A549 treated with DMSO at 1 μM for 4 hours (cell line): ENCODE measurements at places on chromosomes 2 and 18. TPM values are rescaled to one million over a fixed set of nuclear protein-coding genes. Genes with fewer than 3 reads are reported as not detected.

LAMA1 gene
- 0.06 to 0.31 TPM (median 0.11 TPM) in 5 replicates for total RNA-seq

SH3RF3 gene
- 0.25 to 0.50 TPM (median 0.45 TPM) in 5 replicates for total RNA-seq

CLEC4F gene
- not detected in 5 replicates for total RNA-seq

SIGLEC15 gene
- total RNA-seq = 0.05 to 0.44 TPM (median 0.08 TPM) in 4 of 5 replicates, not detected in the other

HJURP gene
- 86.1 to 88.2 TPM (median 87.1 TPM) in 5 replicates for total RNA-seq

PPP1R1C gene
- 1.8 to 4.7 TPM (median 2.0 TPM) in 5 replicates for total RNA-seq

RGPD4 gene
- total RNA-seq = 0.02 to 0.08 TPM (median 0.05 TPM) in 4 of 5 replicates, not detected in the other
